ENCODE measurements at places on chromosomes 3 and 15.

- no peak for DNase-seq
Measured at GRCh38 chr3:127700406-127700805, 27.7 kb downstream of the ABTB1 start.

- DNase-seq, result no peak
Measured at GRCh38 chr3:73542136-73542535, 82.6 kb downstream of the PDZRN3 start.

DNA sequence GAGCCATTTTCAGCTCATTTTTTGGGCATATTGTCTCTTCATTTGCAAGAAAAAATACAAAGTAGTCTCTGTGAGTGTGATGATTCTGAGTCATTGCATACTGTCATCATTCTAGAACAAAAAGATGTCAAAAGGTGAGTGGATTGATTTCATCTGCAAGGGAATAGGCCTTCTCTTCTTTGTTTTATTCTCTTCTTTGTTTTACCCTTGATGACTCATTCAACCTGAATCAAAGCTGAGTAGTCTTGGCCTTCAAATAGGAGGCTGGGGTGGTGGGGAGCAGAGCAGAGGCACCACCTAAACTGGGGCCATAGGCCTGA is 25.4 kb downstream of the CYP19A1 start:
- DNase-seq, result no peak

GRCh38 chr3:59995563-59995962 is 945.7 kb upstream of the CFAP20DC start:
- DNase-seq, result no peak

DNA sequence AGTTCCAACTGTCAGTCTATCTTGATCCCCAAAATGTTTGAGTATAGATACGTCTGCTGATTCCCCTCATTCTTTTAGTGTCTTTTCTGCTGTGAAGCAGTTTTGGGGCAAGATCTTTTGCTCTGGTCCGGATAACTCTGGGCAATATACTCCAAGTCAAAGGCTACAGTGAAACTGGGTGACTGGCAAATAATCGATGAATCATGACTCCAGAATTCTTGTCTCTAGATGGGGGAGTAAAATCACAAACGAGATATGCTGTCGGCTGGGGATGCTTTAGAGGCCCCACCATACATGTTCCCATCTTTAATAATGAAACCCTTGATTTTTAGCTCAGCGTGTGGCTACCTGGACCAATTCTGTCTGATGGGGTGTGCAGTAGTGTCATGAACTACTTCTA is 76.5 kb downstream of the KLF13 start:
- DNase-seq, result no peak
